Left ventricle myocardium superior (tissue), 1 donor: ENCODE measurements at places on chromosomes 1 and 21. TPM values are rescaled to one million over a fixed set of nuclear protein-coding genes. Genes with fewer than 3 reads are reported as not detected.

DNA sequence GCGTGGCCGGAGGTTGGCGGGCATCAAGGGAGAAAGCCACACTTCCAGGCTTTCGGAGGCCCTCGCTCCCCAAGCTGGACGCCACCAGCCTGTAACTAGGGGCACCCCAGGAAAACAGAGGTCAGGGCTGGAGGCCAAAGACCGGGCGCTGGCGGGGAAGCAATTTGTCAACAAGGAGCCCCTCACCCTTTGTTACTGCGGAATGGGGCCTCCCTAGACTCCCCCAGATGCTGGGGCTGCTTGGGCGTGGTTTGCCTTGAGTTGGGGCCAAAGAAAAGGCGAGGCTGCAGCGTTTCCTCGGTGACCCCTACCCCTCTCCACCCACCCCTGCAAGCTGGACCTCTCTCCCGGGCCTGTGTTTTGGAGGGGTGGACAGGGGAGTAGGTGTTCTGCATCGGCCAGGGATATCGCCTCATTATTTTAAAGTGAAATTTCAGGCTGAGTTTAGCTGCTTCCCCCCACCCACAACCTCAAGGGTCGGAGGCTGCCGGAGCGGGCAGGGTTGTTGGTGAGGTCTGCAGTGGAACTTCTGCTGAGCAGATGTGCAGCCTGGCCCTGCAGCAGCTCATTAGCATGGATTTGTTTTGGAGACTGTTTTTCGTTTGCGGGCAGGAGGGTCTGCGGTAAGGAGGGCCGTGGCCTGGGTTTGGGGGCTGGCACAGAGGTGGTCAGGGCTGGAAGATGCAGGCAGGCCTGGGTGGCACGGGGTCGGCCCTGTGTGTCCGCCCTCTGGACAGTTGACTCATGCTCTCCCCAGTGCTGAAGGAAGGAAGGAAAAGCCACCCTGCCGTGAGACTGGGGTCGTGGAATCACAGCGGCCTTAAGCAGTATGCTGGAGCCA is 1.5 kb downstream of the NBL1 start:
- no peak for DNase-seq

DNA sequence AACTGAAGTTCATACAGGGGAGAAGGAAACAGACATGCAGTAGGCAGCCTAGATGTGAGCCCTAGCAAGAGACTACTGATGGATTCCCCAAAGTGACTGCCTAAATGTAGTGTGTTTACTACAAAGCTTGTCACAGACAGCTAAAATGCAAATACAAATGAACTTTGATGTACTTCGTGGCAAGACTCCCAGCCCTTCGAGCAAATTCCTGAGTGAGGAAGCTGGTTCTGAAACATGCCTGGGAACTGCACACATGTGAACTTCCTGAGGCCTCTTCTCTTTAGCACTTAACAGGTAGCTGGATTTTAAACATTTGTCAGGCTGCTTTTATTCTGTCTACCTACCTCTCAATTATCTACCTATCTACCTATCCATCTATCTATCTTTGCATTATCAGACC is 6.7 kb upstream of the IRF2BP2 start:
- no peak for DNase-seq

- DNase-seq, result no peak
These were observed 11.5 kb downstream of the LDLRAD1 start for GRCh38 chr1:54006508-54006907.

DNA sequence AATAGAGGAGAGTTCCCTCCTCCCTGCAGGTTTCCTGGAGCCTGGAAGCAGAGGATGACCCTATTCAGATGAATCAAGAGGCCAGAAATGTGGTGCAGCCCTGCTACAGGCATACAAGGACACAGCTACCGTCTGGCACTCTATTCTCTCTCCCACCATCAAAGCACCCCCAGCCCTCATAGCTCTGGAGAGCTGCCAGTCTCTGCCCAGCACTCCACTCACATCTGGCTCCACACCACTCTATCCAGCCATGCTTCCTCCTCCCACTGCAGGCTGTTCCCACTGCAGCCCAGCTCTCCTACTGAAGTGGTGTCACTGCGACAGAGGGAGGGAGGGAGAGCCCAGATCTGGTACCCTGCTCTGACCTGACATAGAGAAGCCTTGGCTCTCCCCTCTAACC is 18.4 kb downstream of the SYT2 start:
- DNase-seq, result no peak

DNA sequence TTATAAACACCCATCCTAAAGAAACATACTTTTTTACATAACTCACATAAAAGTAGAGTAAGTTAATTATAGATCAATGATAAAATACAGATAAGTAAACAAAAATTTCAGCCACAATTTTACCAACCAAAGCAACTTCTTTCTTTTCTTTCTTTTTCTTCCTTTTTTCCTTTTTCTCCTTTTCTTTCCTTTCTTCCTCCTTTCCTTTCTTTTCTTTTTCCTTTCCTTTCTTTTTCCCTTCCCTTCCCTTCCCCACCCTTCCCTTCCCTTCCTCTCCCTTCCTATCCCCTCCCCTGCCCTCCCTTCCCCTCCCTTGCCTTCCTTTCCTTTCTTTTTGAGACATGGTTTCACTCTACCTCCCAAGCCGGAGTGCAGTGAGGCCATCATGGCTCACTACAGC is 56.5 kb upstream of the C1orf53 start:
- no peak for DNase-seq

DNA sequence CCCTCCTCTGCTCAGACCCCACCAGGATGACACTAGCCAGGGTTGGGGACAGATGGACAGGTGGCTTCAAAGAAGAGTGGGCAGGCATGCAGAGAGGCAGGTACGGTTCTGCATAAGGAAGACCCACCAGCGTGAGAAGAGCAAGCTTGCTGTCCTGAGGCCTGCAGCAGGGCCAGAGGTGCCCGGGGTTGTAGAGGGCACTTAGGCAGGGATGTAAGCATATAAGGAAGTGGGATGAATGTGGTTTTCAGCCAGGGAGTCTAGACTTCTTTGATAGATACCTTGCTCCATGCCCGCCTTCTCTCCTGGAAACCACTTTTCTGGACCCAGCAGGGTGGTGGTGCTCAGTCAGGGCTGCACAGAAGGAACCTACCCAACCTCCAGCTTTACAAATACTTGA is 1.4 kb downstream of the TTC39A start:
- no peak for DNase-seq

The COL8A2 gene
- total RNA-seq, result 0.67 TPM

The MYOM3 gene
- 409 TPM for total RNA-seq

The ZMYM4 gene
- total RNA-seq, result 34.9 TPM

The C8A gene
- total RNA-seq, result not detected

The RXFP4 gene
- not detected for total RNA-seq

The F3 gene
- total RNA-seq, result 50.2 TPM

The RHCE gene
- 1.0 TPM for total RNA-seq
